ENCODE measurements at places on chromosomes 12 and 14.

DNA sequence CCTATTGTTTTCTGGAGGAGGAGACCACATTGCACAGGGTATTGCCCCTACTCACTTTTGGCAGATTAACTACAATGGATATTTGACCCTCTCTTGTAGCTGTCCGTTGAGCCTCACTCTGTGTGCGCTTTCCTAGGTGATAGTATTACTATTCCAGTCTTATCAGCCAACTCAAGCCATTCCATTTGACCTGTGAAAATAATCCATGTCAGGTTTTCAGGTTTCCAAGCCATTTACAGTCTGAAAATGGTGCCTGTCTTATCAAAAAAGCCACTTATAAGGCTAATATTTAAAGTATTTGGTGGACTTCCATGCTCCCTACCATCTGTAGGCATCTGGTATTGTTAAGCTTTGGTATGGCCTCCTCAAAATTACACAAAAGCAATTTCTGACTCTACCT lies 29.6 kb upstream of the KLRD1 start:
- no peak for DNase-seq

DNA sequence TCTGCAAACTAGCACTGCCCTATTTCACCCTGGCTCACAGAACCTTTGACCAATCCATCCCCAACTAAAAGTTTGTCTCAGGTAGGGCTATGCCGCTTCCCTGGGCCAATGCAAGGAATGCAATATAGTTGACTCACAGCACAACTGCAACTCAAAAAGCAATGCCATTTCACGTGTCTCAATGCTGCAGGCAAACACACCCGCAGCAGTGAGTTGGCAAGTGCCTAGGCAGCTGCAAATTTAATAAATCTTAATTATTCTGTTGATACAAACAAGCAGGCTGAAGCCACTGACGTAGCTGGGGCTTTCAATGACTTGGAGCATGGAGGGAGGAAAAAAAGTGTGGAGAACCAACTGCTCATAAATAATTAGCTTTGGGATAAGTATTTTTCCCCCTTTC lies 87.9 kb downstream of the SYNE3 start:
- DNase-seq: no peak

DNA sequence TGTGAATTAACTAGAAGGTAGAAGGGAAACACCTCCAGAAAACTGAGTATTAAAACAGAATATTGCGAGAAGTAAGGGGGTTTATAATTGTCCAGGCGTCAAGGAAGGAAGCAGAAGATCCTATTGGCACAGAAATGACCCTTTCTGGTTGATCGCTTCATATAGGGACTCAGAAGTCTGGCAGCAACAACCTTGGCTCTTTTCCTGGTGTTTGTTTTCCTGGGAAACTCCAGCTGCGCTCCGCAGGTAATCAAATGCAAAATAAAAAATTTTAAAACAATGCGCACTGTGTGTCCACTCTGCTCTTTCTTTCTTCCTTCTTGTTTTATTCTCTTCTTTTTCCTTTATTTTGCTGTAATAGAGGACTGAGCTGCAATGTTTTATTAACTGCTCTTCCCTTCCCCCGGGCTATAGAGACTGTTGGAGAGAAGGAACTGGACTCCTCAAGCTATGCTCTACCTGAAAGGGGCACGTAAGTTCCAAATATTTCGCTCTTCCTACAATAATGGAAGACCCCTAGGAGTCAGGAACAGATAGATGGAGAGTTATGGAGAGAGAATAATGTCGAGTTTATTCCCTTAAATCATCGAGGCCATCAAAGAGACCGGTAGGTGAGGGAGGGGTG lies 737 bp downstream of the SPX start:
- DNase-seq: peak; percentile 35

- DNase-seq: no peak
Observed at GRCh38 chr14:89641495-89642175, 224.6 kb upstream of the FOXN3 start.

GRCh38 chr12:3189282-3189681 lies 112.1 kb downstream of the TSPAN9 start:
- DNase-seq: no peak

- no peak for DNase-seq
Observed at GRCh38 chr12:45350861-45351260, 135.0 kb downstream of the ANO6 start.

GRCh38 chr12:124629117-124629516 lies 61.7 kb upstream of the NCOR2 start:
- no peak for DNase-seq

All from NCI-H1105 (cell line).